ENCODE measurements at places on chromosomes 2 and 18.

- DNase-seq = no peak
Observed at GRCh38 chr18:820591-821165, 8.6 kb upstream of the YES1 start.

GRCh38 chr2:13666582-13667414, 950.1 kb downstream of the TRIB2 start:
- DNase-seq = no peak

DNA sequence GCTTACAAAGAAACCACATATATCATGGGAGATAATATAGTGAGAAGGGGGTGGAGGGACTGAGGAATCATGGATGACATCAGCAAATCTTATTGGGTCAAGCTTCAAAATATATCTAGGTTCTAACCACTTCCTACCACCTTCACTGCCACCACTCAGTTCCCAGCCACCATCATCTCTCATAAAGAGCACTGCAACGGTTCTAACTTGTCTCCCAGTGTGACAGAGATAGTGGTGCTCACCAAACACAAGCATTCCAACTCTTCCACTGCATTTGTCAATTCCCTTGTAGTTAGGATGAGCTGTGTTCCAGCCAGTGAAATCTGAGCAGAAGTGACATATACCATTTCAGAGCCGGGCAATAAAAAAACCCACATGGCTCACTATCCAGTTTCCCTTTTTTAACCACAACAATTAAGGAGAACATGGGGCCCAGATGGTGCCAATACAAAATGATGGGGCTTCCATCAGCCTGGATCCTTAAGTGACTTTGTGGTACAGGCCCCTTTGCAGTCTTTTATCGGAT, 318.1 kb downstream of the NBAS start:
- no peak for DNase-seq

- no peak for DNase-seq
Observed at GRCh38 chr2:215466097-215466909, 30.4 kb upstream of the FN1 start.

- no peak for DNase-seq
Observed at GRCh38 chr2:51960281-51960680, 928.3 kb upstream of the NRXN1 start.

- no peak for DNase-seq
Observed at GRCh38 chr2:223114170-223114569, 62.2 kb downstream of the KCNE4 start.

GRCh38 chr2:176637486-176638166, 368.4 kb downstream of the MTX2 start:
- DNase-seq = no peak

GRCh38 chr2:157404363-157404762, 39.5 kb downstream of the CYTIP start:
- DNase-seq = peak; percentile 56

GRCh38 chr2:145752091-145752806, 1232.3 kb upstream of the ZEB2 start:
- DNase-seq = no peak

- DNase-seq = no peak
Observed at GRCh38 chr2:38978296-38978903, 88.7 kb downstream of the ARHGEF33 start.

- no peak for DNase-seq
Observed at GRCh38 chr2:64405581-64406406, 48.2 kb upstream of the LGALSL start.

DNA sequence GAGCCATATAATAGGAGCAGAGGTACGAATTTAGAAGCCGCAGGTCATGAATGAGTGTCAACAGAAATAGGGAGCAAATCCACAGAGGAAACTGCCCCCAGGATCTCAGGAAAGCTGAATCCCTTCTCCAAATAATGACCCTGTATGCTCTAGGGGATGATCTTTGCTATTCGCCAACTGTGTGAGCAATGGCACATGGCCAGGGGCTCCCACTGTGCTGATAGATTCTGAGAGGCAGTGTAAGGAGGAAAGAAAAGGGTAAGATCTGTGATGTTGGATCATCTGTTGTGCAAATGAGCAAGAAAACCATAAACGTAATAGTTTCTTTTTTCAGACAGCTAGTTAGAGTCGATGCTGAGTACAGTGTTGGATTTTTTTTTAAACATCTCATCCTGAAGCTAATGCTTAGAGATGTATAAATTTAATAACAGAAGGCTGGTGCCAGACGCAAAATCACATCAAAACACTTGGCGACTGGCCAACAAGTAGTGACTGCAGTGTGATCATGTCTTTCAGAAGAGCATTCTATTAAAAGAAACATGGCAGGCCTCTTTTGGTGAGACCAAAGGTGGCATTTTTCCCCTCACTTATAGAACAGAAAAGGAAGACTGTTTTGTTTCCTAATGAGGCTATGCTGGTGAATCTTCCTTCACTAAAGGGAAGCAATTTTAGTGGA, 77.4 kb downstream of the ABCA12 start:
- DNase-seq = no peak

GRCh38 chr2:60555066-60555782, 1.8 kb upstream of the BCL11A start:
- DNase-seq = peak; percentile 32

DNA sequence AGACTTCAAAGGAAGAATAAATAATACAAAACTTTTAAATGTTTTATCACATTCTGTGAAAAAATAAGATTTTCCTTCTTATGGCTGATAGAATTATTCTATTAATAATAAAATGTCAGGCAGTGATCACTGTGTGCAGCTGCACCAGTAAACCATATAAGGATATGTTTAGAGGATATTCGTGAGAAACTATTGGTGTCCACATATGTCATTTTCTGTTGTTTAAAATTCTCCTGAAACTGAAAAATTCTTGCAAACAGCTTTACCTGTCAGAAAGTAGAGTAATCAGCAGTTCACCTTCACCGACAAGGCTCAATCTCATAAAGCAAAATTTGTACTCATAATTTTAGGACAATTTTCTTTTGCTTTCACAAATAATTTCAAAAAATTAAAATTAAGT, 170.1 kb upstream of the KCNH7 start:
- DNase-seq = no peak

- DNase-seq = no peak
Observed at GRCh38 chr18:49638891-49639557, 77.2 kb downstream of the LIPG start.

- DNase-seq = no peak
Observed at GRCh38 chr2:16824472-16824871, 158.8 kb upstream of the CYRIA start.

DNA sequence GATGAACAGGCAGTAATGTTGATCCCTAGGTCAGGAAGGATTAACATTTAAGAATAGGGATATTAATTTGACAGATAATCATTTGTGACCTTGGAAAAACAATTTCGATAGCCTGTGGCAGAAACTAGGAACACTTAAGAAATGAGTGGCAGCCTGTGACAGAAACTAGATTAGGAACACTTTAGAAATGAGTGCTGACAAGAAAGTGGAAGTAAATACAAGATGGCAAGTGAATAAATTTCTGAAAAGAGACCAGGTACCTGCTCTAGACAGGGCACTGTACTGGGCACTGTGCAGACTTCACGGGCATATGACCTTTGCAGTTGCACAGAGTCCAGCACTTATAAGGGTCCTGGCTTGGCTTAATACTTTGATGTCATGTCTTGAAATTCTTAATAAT, 5.5 kb upstream of the HNRNPA3 start:
- no peak for DNase-seq

DNA sequence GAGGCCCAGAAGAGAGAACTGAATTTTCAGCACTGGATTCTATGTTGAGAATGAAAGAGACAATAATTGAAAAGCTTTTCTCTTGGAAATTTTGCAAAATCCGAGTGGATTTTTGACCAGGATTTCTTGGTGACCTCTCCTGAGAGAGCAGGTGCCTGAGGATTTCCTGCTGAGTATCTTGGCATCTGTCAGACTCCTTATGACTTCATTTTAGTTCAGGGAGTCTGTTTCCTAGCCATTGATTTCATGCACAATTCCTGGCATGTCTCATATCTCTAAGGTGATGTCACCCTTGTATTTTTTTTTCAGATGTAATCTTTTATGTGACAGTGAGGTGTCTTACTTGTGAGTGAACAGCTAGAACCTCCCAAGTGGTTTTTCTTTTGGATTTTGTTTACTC, 195.9 kb downstream of the NEDD4L start:
- no peak for DNase-seq

DNA sequence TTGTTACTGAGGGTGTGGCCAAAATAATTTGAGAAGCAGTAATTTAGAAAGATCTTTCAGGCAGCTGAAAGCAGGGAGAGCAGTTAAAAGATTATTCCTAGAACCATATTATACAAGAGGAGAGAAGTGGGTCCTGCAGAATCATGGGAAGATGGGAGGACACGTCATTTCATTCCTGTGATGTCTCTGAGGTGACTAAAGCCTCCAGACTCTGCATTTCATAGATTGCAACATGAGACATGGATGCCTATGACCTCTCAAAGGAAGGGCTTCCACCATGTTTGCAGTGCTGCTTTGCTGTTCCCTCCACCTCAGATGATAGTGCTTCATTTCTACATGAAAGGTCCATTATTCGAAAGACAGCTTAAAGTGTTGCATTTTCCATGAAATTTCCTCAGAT, 788.4 kb downstream of the TSN start:
- no peak for DNase-seq

Data from activated CD8-positive, alpha-beta memory T cell treated with anti-CD3 and anti-CD28 coated beads for 1 hour (primary cell).